Hematopoietic multipotent progenitor cell (in vitro differentiated cells): ENCODE measurements at places on chromosomes 1 and 21.
A peak's percentile ranks its signal among the peaks of the same experiment; 100 is the strongest.

GRCh38 chr1:226041419-226041818 lies 21.1 kb upstream of the H3-3A start:
- DNase-seq: no peak

- peak; percentile 78 for DNase-seq
Measured at GRCh38 chr1:42035205-42035829, 116.6 kb upstream of the HIVEP3 start.

DNA sequence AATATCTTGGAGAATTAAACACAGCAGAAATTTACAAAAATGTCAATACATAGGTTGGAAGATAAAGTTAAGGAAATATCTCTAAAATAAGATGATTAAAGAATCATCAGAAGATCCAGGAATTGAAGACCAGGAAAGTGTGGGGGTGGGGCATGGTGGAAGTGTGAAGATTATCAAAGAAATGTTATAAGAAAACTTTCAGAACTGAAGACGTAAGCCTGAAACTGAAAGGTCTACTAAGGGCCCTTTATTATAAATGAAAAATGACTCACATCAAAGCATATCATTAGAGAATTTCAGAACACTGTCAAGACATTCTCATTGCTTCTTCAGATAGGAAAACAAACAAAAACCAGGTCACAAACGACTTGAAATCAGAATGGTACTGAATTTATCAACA lies 92.4 kb upstream of the DPT start:
- DNase-seq: no peak

GRCh38 chr1:58971629-58972140 lies 187.8 kb upstream of the JUN start:
- no peak for DNase-seq

- peak; percentile 60 for DNase-seq
Measured at GRCh38 chr1:9101510-9102146, 27.3 kb downstream of the GPR157 start.

- no peak for DNase-seq
Measured at GRCh38 chr1:51963592-51964308, 26.8 kb downstream of the RAB3B start.

DNA sequence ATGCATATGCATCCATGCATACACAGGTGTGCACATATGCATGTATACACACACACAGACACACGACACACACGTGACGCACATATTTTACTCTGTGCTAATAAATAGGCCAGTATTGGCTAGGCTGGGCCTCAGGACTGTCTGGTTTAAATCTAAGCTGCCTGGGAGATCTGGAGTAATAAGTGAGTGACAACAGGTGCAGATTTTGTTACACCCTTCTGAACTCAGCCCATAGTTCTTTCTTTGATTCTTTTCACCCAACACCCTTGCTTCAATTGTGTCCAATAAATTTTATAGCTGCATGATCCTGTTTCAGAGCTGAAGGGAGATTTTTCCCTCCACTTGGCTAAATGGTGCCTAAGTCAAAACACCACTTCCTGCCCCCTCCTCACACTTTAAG lies 132.8 kb downstream of the FGGY start:
- DNase-seq: no peak
